ENCODE measurements at places on chromosomes 5 and 9. TPM values are rescaled to one million over a fixed set of nuclear protein-coding genes. Genes with fewer than 3 reads are reported as not detected.

NUDT12 gene
- 11.8 TPM for total RNA-seq

C5orf58 gene
- total RNA-seq = not detected

F2RL2 gene
- total RNA-seq = under 0.01 TPM

PCDHB6 gene
- total RNA-seq = 3.6 TPM

NOXA1 gene
- total RNA-seq = 2.9 TPM

SOX30 gene
- total RNA-seq = not detected

RETREG1 gene
- 51.5 TPM for total RNA-seq

Data from breast epithelium (tissue), 4 donors.